ENCODE measurements at places on chromosomes 7 and 10.

DNA sequence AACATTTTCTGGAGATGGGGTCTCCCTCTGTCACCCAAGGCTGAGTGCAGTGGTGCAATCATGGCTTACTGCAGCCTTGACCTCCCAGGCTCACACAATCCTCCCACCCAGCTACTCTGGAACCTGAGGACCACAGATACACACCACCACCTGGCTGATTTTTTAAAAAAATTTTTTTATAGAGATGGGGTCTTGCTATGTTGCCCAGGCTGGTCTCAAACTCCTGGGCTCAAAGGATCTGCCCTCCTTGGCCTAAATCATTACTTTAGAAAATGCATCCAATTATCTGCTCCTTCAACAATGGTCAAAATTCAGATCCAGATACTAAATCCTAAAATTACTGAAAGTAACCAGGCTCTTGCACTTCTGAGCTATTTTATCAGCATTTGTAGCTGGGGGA, 55.2 kb downstream of the CTBP2 start:
- no peak for DNase-seq

- no peak for DNase-seq
These were observed 283.1 kb upstream of the KAT6B start for GRCh38 chr10:74543276-74543675.

DNA sequence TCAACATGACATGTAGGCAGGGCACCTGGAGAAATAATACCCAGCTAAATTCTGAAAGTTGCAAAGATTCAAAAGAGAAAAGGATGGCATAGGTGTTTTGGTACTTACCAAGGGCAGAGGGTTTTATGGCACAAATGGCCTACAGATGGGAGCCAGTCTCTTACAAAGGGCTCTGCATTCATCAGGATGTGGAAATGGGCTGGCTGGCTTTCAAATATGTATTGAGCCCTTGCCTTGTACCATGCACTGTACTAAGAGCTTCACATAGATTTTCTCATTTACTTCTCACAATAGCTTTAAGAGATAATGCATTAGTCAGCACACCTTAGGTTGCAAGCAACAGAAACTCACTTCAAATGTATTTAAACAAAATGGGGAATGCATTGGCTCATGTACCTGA, 327.1 kb downstream of the BICC1 start:
- DNase-seq, result no peak

DNA sequence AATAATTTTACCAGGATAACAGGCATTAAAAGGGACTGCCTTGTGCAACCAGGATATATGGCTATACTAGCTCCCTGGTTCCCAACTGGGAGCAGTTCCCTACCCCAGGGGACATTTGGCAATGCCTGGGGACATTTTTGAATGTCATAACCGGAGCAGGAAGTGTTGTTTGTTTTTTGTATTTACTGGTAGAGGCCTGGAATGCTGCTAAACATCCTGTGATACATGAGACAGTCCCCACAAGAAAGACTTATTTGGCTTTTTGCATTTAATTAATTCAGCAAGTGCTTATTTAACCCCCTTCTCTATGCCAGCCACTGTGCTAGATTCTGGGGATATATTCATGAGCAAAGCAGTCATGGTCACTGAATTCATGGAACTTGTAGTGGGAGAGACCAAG, 181.2 kb downstream of the BBS9 start:
- DNase-seq, result no peak

DNA sequence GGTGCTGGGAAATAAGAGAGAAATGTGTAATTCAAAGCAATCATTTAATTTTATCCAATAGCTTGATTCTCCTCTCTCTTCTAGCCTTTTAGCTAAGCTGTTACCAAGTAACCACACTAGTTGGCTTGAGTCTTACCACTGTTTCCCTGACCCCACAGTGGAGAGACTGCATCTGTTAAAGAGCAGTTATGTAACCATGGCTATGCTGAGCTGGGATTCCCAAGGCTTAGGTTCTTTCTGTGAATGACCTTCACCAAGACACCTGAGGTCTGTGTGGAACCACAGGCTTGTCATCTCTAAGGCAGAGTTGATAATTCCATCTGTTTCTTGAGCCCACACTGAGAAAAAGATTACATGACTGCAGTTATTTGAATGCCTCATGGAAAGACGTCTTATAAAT, 47.7 kb upstream of the ATRNL1 start:
- no peak for DNase-seq

- no peak for DNase-seq
These were observed 50.7 kb downstream of the PPP1R3C start for GRCh38 chr10:91582153-91582554.

- no peak for DNase-seq
These were observed 15.4 kb downstream of the IFIT3 start for GRCh38 chr10:89343089-89343767.

GRCh38 chr7:2202361-2202761, 30.4 kb downstream of the MAD1L1 start:
- no peak for DNase-seq

DNA sequence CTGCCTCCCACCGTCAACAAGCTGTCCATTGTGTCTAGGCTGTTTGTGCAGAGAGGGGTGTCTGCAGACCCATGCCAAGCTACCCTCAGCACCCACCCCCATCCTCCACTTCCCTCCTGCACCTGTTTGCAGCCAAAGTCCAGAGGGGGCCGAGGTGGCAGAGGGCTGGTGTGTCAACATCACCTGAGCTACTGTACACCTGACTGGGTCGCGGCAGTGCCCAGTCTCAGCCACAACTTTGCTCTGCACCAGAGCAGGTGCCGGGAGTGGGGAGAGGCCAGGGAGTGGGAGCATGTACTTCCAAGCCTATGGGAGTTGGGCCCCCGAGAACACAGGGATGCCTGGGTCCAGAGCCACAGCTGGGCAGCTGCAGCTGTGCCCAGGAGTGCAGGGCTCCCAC, 93.1 kb downstream of the AUTS2 start:
- DNase-seq, result no peak

DNA sequence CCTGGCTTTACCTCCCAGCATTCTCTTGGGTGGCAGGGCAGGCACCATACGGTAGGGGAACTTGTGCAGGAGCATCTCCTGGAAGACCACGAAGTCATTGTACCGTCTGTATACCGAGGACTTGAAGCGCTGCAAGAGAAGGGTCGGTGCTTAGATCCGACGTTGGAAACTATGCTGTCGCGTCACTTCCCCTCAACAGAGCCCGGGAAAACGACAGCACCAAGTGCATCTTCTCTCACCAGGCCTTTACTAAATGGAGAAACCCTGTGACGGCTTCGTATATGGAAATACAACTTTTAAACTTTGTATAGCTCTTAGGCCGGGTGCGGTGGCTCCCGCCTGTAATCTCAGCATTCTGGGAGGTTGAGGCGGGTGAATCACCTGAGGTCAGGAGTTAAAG, 33.1 kb downstream of the NUDT1 start:
- no peak for DNase-seq

- peak; percentile 0 for DNase-seq
These were observed 93.5 kb downstream of the PCGF5 start for GRCh38 chr10:91313796-91314485.

GRCh38 chr7:55420530-55420929, 55.4 kb downstream of the LANCL2 start:
- no peak for DNase-seq

- DNase-seq, result peak; percentile 55
These were observed 9.0 kb downstream of the SKIDA1 start for GRCh38 chr10:21516242-21517131.

DNA sequence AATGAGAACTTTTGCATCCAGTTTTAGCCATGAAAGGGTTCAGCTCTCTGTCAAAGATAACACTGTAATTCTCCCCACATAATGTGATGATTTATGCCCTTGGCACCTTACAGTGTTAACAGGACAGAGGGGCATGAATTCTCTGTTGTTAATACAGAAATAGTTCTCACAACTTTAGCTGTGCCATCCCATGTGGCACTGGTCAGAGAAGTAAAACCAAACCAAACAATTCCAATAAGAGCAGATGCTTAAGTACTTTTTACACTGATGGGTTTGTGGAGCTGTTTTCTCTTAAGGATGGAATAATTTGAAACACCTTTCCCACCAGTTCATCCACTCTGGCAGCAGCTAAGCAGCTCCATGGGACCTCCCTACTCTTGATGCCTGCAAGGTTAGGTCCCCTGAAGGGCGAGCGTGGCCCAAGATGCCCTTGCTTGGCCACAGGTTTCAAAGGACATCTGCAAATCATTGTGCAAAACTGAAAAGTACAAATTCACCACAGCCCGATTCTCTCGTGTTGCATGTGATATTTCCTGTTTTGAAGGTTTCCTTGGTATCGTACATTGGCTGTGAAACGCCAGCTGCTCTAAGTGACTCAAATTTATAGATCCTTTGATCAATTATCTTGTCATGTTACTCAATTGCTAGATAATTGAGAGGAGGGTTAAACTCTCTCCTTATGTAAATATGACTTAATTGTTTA, 82.5 kb upstream of the CREB5 start:
- no peak for DNase-seq

GRCh38 chr7:776992-777727, 50.1 kb upstream of the PRKAR1B start:
- no peak for DNase-seq

GRCh38 chr7:107007007-107007891, 37.3 kb upstream of the PRKAR2B start:
- DNase-seq, result no peak

DNA sequence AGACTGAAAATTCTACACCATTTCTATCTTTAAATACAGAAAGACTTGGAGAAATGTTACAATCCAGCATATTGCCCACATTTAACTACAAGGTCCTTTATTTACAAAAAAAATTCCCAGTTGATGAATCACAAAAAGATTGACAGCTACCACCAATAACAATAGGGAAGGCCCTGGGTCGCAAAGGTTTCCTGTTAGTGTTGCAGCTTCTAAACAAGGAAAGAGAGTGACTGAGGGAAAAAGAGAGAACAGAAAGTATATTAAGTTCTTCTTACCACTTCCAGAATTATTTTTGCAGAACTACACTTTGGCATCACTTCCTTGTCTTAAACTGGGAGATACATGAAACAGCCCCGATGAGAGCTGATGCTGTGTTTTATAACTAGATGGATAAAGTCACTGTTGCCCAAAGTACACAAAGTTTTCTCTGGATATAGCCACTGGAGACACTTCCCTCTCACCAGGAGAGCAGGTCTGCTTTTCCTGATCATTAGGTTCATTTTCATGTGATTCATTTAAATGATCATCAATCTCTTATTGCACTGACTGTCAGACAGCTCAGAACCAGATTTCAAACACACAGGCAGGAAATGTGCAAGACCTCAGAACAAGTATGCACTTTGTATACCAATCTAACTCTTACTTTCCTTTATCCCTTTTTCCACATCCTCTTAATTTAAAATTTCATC, 57.0 kb downstream of the SHTN1 start:
- DNase-seq, result no peak

- DNase-seq, result no peak
These were observed 61.1 kb upstream of the PDCD4 start for GRCh38 chr10:110810625-110811024.

GRCh38 chr7:43905956-43906330, 453 bp downstream of the URGCP start:
- DNase-seq, result peak; percentile 47

GRCh38 chr7:79471283-79471682, 17.8 kb upstream of the MAGI2 start:
- no peak for DNase-seq

DNA sequence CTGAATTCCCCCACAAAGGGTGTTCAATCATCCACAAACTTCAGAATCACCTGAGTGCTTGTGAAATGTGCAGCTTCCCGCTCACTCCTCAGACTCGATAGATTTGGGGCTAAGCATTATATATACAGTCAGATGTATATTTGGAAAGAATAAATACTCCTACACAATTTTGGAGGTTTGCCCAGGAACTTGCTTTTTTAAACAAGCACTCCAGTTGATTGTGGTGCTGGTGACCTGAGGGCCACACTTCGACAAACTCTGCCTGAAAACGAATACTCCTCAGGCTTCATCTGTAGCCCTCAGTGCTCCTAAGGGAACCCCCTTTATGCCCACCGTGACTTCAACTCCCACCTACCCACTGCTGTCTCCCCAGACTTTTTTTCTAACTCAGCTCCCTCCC, 211.6 kb downstream of the INHBA start:
- DNase-seq, result no peak

GRCh38 chr10:47358457-47358856, 10.3 kb downstream of the RBP3 start:
- no peak for DNase-seq

DNA sequence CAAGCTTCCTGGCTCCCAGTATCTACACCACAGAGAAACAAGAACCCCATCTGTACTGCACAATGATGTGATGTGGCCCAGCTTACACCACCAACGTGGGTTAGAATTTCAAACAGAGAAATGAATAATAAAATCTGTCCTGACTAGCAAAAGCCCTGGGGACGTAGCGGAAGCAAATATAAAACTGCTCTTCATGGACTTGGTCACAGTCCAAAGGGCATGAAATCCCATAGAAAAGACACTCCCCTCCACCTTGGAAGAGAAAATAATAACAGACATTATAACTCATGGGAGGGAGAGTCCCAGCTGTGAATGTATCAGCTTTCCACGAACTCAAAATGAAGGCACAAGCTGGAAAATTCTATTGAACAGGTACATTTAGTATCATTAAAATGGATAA, 205.3 kb upstream of the GALNT17 start:
- no peak for DNase-seq

DNA sequence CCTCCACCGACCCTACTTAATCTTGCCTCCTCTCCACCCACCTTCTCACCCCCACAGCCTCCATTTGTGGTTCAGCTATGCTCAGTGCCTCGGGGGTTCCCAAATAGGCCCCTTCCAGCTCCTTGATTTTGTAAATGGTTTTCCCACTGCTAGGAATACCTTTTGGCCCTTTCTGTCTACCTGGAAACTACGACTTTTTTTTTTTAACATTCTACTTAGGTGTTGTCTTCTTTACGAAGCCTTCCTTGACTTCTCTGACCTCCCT, 27.2 kb upstream of the PDCD4 start:
- DNase-seq, result no peak

DNA sequence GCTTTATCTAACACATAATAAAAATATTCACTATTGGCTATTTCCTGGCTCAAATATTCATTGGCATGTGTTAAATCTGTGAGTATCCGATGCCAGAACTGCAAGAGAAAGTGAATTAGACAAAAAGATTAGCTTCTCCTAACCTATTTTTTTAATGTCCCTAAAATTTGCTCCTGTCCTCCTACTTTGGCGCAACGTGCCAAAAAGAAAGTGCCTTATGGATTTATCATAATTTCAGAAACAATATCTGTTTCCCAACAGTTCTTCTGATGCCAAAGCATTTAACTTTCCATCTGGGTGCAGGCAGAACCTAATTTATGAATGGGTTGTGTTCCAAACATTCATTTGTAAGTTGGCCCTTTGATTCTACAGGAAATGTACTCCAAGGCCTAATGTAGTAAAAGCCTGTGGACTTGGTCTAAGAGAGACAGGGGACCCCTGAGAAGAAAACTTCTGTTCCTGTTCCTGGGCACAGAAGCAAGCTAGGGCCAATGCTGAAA, 15.4 kb downstream of the PIP4K2A start:
- DNase-seq, result no peak

- DNase-seq, result no peak
These were observed 15.5 kb upstream of the CALD1 start for GRCh38 chr7:134763960-134764359.

GRCh38 chr7:139704308-139704879, 73.4 kb downstream of the HIPK2 start:
- no peak for DNase-seq

All from amygdala (tissue), 56 donors.